Effector CD8-positive, alpha-beta T cell (primary cell): ENCODE measurements at places on chromosomes 6 and 20.

DNA sequence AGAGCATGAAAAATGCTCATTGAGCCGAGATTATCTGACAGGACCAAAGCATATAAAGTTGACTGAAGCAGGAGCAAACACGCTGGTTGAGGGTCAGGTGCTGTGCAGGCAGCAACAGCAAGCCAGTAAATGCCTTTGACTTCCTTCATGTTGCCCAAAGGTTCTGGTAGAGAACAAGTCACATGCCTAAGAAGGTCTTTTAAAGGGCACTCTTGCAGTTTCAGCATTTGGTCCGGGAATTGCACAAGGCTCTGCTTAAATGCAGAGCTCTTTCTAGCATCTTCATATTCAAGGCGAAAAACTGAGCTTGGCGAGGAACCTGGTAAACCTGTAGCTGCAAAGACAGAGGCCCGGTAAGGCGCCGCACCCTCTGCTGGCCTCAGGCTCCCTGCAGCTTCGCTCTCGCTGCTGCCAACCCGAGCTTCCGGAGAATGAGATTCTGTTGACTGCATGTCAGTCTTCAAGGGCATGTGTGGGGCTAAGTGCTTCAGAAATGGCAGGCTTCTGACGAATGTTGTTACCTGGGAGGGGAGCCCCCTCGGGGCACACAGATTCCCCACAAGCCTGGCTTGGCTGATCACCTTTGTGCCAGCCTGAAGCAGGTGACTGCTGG is 205.2 kb downstream of the KIF16B start:
- DNase-seq, result no peak

DNA sequence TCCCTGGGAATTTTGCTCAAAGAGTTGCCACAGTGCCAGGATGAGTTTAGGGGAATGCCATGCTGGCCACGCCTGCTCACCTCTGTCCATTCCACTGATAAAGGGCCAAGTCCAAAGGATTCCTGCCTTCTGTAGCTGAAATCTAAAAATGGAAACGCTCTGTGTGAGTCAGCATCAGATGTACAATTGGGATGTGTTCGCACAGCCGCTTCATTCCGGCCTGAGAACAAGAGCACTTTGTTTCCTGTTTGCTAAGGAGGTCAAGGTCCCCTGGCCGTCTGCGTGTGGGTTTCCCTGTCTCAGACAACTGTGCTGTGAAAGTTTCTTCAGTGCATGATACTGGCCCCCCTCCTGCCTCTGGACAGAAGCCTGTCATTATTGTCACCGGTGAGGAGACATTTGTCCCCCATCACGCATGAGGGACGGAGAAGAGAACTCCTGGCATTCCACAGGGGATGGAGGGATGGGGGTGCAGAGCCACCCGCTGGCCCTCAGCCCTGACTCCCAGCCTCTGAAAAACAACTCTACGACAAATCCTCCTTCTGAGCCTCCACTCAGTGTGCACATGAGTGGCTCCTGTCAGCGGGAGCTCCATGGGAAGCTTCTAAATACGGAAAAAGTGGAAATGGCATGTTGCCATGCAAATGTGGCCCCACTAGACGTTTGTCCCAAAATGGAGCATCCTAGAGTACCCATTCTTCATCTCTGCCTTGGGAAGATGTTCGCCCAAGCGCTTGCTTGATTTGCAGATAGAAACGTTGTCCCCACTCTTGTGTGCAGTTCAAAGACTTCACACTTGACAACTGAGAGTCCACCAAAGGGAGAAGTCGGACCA is 143.5 kb upstream of the AFDN start:
- no peak for DNase-seq

DNA sequence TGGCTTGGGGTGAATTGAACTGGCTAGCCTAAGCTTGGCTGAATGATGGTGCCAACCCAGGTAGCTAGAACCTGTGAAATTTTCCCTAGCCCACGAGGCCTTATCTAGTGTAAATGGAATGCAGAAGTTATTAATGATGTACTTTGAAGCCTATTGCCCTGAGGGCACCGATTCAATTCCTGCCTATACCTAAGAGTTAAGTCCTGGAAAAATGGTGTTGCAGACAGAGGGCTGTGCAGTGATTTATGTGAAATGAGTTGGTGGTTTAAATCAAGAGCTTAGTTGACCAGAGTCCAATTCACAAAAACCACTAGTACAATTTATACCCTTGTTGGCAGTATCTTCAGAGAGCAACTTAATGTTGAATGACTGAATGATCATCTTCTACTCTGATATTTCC is 373.8 kb upstream of the JAG1 start:
- DNase-seq, result no peak

GRCh38 chr6:139277161-139277560 is 14.6 kb downstream of the TXLNB start:
- DNase-seq, result no peak

DNA sequence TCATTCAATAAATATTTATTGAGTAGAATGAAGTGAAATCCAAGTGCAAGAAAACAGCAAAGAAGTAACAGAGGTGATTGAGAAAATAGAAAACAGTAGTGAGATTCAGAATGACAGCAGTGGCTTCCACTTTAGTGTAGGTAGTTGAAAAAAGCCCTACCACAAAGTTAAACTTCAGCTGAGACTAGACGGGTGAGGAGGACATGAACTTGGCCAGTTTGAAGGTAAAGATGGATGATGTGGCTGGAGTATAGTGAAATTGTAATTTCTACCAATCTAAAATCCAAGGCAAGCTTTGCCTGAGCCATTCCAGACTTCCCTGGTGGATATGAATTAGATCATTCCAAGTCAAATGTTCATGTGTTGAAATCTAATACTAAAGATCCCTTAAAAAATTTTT is 32.6 kb upstream of the AHI1 start:
- DNase-seq, result no peak

- DNase-seq, result no peak
Observed at GRCh38 chr20:6635034-6635736, 132.3 kb upstream of the BMP2 start.

DNA sequence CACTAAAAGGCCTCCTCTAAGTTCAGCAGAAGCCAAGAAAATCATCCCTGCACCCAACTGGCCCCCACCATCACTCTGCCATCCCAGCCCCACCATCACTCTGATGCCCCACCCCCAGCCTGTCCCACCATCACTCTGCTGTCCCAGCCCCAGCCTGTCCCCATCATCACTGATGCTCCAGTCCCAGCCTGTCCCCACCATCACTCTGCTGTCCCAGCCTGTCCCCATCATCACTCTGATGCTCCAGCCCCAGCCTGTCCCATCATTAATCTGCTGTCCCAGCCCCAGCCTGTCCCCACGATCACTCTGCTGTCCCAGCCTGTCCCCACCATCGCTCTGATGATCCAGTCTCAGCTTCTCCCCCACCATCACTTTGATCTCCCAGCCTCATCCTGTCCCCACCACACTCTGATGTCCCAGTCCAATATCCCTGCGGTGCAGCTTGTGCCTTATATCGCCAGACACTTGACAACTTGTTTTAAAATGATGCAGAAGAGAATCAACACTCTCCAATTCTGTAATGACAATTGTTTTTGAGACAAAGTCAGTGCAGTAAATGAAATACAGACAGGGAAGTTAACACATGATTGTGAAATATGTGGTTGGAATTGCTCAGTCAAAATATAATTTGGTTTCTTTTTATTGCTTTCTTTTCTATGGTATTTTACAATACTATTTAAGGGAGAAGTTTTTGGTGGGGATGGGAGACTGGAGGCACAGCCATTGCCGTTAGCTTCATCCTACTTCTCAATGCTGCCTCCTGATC is 100.8 kb downstream of the TNFAIP3 start:
- no peak for DNase-seq
